ENCODE measurements at places on chromosomes 12 and 14.

- DNase-seq: no peak
Observed at GRCh38 chr12:105596731-105597130, 266.2 kb downstream of the C12orf75 start.

DNA sequence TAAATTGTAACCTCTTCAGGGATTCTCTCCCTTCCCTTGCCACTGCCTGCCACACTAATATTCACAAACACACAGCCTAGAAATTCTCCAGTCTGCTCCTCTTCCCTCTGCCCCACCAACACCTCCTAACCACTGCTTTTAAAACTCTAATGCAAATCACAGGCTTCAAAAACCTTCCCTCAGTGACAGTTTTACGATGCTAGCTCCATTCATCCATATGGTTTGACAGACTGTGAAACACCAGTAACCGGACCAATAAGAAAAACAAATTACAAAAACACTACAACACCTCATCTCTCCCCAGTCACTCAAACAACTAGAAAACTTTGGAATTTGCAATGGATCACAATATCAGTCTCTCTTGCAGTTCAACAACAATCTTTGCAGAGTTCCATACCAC lies 5.7 kb downstream of the DPF3 start:
- DNase-seq: no peak

GRCh38 chr14:65966188-65966587 lies 520.0 kb upstream of the CCDC196 start:
- no peak for DNase-seq

GRCh38 chr12:80190001-80190400 lies 90.7 kb downstream of the OTOGL start:
- DNase-seq: no peak

GRCh38 chr14:47917344-47917954 lies 242.0 kb upstream of the MDGA2 start:
- no peak for DNase-seq
